ENCODE measurements at places on chromosomes 7 and 10. TPM values are rescaled to one million over a fixed set of nuclear protein-coding genes. Genes with fewer than 3 reads are reported as not detected.

- H3K4me3 ChIP-seq, result no peak overlapping the region
- H3K27ac ChIP-seq, result no peak overlapping the region
- no peaks in the 10 kb centered on the region for H3K36me3 ChIP-seq
Measured at GRCh38 chr10:80614576-80615416, 77.1 kb downstream of the SH2D4B start.

- no peak overlapping the region for H3K27ac ChIP-seq
- no peak overlapping the region for H3K4me3 ChIP-seq
- DNase-seq, result no peak
Measured at GRCh38 chr10:98167191-98167590, 32.7 kb downstream of the R3HCC1L start.

- no peaks in the 10 kb centered on the region for H3K36me3 ChIP-seq
- no peak for DNase-seq
- no peaks in the 10 kb centered on the region for H3K27me3 ChIP-seq
- no peak overlapping the region for H3K4me3 ChIP-seq
Measured at GRCh38 chr10:108014902-108015177, 850.3 kb upstream of the SORCS1 start.

DNA sequence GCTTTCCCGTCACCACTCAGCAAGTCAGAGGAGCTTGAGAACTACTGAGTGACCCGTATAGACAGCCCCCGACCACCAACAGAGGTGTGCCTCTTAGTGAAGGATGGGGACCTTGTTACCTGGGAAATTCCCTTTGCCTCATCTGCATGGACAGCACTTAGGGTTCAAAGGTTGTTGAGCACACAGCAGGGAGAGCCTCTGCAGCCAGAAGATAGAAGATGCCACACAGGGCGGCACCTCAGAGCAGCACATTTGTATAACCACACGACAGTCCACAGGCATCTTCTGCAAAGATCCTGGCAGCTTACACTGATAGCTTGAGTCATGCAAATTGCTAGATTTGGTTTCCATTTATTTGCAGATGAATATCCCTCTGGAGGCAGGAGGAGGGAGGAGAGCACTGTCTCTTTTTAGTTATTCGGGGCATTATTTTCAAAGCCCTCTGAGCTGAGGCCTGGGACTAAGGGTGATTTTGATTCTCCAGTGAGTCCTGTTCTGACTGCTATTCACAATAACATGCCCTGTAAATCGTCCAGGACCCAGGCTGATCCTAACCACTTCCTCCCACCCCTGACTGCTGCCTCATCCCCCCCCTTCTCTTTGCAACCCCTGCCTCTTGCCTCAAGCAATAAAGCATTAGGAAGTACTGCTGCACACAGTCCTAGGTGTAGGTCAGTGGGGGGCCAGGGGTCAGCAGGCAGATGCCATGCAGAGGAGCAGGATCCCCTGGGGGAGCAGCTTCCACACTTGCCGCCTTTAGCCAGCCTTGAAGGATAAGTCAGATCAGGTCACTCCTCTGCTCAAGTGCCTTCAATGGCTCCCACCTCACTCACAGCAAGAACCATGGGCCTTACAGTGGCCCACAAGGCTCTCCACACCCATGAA lies 24.6 kb upstream of the INMT start:
- no peak overlapping the region for H3K4me3 ChIP-seq
- H3K27me3 ChIP-seq, result peaks cover 56% of the 10 kb centered on the region
- H3K4me1 ChIP-seq, result no peaks in the 10 kb centered on the region
- no peak overlapping the region for H3K27ac ChIP-seq
- DNase-seq, result peak; percentile 92

Gene PILRA
- 0.36 TPM for total RNA-seq

- no peak overlapping the region for H3K4me3 ChIP-seq
- no peaks in the 10 kb centered on the region for H3K36me3 ChIP-seq
- peaks cover 10% of the 10 kb centered on the region for H3K4me1 ChIP-seq
- H3K27me3 ChIP-seq, result no peaks in the 10 kb centered on the region
- H3K27ac ChIP-seq, result no peak overlapping the region
- DNase-seq, result no peak
Measured at GRCh38 chr10:120406376-120406775, 50.7 kb upstream of the PLPP4 start.

DNA sequence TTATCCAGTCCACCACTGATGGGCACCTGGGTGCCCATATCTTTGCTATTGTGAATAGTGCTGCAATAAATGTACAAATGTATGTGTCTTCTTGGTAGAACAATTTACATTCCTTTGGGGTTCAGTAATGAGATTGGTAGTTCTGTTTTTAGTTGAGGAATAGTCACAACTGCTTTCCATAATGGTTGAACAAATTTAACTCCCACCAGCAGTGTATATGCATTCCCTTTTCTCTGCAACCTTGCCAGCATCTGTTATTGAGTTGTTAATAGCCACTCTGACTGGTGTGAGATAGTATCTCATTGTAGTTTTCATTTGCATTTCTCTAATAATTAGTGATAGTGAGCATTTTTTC lies 27.8 kb downstream of the COA1 start:
- H3K4me1 ChIP-seq, result peaks cover 31% of the 10 kb centered on the region
- H3K36me3 ChIP-seq, result no peaks in the 10 kb centered on the region
- DNase-seq, result no peak

DNA sequence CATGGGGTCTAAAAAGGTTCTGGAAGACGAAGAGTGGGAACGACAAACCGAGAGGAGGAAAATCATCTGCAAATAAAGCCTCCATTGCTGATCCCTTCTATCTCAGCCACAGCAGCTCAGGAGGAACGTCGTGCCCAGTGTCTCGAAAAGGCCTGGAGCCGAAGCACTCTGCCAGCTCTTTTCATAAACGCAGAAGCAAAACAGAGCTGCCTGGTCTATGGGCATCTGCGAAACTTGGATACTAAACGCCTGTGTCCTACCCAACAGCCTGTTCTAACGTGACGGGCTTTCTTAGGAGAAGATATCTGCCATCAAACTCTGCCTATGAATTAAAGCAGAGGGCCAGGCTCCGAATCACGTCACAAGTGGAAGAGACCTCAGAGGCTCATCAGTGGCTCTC lies 68.7 kb downstream of the GNA12 start:
- no peaks in the 10 kb centered on the region for H3K36me3 ChIP-seq
- H3K27me3 ChIP-seq, result no peaks in the 10 kb centered on the region
- H3K4me1 ChIP-seq, result no peaks in the 10 kb centered on the region

Gene CADPS2
- 26.2 TPM for total RNA-seq

Gene TNS3
- 67.3 TPM for total RNA-seq

DNA sequence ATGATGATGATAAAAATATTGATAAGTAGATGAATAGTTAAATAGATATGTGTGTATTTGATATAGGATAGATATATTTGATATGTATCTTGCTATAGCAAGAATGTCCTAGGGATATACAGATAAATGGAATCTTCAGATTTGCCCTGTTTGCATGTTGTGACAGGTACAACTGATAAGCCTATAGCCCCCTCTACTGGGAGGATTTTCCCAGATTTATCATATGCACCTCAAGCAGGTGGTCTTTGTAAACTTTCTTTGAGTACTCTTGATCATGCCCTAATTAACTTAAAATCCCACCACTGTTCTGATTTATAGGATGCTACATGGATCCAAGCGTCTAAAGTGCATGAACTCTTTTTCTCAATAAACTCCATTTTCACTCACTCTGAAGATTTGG lies 1050.7 kb downstream of the SORCS3 start:
- no peaks in the 10 kb centered on the region for H3K27me3 ChIP-seq
- DNase-seq, result no peak
- no peak overlapping the region for H3K4me3 ChIP-seq

Gene OR9A2
- total RNA-seq, result not detected

Gene ANKRD30A
- not detected for total RNA-seq

DNA sequence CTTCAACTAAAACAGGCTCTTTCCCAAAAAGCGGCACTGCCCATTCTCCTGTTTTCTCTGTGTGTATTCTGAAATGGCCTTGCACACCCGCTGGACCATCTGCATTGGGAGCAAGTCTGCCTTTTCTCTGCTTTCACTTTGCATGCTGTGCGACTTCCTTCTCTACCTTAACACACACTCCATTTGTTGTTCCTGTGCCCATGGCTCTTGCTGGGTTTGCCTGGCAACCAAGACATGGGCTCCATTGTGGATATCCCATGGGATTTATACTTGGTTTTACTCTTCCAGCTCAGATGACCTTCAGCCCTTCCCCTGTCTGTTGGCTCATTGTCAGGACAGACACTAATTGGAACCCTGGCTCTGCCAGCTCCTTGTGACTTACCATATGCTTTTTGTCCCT lies 465.3 kb downstream of the REEP3 start:
- no peak overlapping the region for H3K27ac ChIP-seq
- no peaks in the 10 kb centered on the region for H3K36me3 ChIP-seq
- DNase-seq, result no peak
- no peaks in the 10 kb centered on the region for H3K27me3 ChIP-seq

- no peak overlapping the region for H3K4me3 ChIP-seq
- no peaks in the 10 kb centered on the region for H3K36me3 ChIP-seq
- no peaks in the 10 kb centered on the region for H3K27me3 ChIP-seq
Measured at GRCh38 chr10:123926401-123927264, 35.0 kb upstream of the CPXM2 start.
